ENCODE measurements at places on chromosomes 5 and 9.

DNA sequence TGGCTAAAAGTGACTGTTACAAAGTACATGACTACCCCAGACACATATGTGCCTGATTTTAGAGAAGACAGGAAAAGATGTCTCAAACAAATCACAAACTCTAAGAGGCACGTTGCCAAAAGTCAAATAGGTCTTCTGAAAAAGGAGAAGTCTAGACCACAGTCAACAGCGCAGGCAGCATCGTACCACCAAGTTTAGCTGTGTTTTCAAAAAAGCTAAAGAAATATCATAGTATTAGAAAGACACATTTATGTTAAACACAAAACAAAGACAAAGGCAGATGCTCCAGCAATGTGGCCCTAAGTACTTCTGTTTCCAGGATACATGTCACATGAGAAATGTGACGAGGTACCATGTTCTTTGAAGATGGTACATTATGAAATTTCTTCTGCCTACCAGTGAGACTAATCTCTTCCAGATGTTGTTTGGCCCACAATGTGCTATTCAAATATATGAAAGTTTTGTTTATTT is 43.5 kb downstream of the LPAR1 start:
- peak; percentile 87 for DNase-seq

- DNase-seq: peak; percentile 96
Observed at GRCh38 chr5:21680196-21680595, 1172.9 kb downstream of the CDH12 start.

DNA sequence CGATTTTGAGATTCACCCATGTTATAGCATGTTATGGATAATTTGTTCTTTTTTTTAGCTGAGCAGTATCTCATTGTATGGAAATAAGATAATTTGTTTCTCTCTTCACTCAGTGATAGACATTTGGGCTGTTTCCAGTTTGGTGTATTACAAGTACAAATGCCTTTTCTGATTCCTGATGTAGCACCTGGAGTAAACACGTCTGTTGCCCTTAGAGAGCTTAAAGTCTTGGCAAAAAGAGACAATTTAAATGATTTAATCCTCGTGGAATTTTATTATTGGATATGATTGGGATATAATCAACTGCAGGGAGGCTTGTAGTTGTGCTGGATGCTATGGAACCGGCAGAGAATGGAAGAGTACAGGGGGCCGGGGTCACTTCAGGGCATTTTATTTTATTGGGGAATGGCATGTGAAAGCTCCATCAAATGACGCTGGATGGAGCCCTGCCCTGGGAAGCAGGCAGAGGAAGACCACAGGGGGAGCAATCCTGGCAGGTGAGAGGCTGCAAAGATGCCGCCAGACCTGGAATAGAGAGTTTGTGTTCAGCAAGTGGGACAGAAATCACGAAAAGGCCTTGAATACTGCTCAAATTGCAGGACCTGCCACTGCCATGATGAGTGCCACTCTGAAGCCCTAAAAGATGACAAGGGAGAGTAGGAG is 31.0 kb upstream of the TGFBI start:
- no peak for DNase-seq

DNA sequence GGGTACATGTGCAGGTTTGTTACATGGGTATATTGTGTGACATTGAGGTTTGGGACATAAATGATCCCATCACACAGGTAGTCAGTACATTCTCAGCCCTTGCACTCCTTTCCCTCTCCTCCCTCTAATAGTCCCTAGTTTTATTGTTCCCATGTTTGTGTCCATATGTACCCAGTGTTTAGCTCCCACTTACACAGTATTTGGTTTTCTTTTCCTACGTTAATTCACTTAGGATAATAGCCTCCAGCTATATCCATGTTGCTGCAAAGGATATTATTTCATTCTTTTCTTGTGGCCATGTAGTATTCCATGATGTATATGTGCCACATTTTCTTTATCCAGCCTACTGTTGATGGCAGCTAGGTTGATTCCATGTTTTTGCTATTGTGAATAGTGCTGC is 27.4 kb downstream of the CNOT6 start:
- DNase-seq: no peak

DNA sequence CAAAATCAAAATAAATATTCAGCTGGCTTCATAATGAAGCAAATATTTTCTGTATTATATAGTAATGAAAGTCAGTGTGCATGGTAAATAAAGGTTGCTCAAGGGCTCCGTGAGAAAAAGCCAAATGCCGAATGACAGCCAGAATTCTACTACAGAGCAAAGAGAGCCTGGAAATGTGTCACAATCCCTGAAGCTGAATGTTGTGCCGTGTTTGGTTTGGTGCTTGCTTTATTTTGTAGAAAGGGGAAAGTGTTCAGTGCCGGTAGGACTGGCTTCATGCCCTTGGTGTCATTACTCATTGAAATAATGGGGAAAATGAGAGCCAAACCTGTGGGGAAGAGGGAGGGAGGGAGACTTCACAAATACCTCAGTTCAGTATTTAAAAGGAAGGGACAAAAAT is 26.8 kb upstream of the ADAMTSL1 start:
- peak; percentile 53 for DNase-seq

DNA sequence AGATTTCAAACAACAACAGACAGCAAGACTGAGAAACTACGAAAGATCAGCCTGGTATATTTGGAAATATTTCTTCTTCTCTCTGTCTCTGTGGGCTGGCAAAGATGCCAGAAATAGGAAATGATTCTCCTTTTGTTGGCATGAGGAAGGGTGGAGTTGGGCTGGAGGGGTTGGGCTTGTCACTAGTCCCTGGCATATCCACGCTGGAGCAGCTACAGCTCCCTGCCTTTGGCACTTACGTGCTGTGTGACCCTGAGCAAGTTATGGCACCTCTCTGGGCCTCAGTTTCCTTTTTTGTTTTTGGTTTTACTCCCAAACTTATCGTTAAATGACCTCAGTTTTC is 354 bp upstream of the KCNMB1 start:
- no peak for DNase-seq

DNA sequence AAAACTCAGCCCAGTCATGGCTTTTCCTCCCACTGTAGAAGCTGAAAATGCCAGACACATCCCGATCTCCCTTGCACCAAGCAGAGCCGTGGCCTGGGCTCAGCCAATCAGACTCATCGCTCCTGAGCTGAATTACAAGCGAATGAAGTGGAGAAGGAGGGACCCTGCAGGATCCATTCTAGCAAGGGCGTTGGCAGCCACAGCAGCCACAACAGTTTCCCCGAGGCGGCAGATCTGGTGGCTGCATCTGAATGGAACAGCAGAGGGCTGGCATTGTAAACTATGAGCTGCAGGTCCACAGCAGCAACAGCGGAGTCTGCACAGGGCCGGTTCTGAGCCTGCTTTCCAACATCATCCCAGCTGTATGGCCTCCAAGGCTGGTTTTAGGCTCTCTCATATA is 23.8 kb downstream of the ALG2 start:
- DNase-seq: no peak

GRCh38 chr9:124652615-124653393 is 118.3 kb downstream of the NR6A1 start:
- DNase-seq: peak; percentile 94

GRCh38 chr9:26813247-26813646 is 79.4 kb downstream of the CAAP1 start:
- no peak for DNase-seq

DNA sequence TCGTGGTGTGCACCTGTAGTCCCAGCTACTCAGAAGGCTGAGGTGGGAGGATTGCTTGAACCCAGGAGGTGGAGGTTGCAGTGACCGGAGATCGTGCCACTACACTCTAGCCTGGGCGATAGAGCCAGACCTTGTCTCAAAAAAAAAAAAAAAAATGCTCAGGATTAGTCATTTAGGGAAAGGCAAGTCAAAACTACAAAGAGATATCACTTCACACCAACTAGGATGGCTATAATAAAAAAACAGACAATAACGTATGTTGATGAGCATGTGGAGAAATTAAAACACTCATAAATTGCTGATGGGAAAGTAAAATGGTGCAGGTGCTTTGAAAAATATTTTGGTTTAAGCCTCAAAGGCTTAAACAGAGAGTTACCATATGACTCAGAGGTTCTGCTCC is 6.3 kb upstream of the ANKRD34B start:
- no peak for DNase-seq

- peak; percentile 85 for DNase-seq
Observed at GRCh38 chr5:111135946-111136345, 43.8 kb downstream of the WDR36 start.

DNA sequence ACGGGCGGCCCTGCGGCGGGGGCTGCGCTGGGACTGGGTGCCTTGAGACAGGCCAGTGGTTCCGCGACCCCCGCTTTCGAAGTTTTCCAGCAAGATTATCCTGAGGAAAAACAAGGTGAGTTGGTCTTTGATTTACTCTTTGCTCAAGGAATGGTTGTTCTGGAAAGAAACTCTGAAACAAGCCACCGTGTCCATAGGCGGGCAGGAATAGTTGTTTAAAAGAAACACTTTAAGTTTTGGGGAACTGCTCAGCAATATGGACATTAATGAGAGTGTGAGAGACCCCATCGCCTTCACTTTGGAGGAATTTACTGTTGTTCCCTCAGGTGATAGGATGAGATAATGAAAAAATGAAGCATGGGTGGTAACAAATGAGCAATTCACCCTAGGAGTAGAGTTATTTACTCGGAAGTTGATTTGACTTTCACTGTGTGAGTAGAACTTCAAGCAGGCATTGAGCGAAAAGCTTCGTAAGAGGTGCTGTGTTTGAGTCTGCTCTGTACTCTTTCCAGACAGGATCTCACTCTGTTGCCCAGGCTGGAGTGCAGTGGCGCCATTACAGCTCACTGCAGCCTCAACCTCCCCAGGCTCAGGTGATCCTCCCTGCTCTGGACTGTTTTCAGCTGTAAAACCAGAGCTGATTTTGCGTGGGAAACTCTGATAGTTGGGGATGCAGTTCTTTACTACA is 1.1 kb downstream of the DMRTA1 start:
- DNase-seq: no peak

- peak; percentile 94 for DNase-seq
Observed at GRCh38 chr9:129483415-129484351, 137.2 kb downstream of the C9orf50 start.

- no peak for DNase-seq
Observed at GRCh38 chr5:115453391-115454095, 91.0 kb downstream of the FEM1C start.

GRCh38 chr5:76674330-76675066 is 41.4 kb upstream of the F2R start:
- no peak for DNase-seq

DNA sequence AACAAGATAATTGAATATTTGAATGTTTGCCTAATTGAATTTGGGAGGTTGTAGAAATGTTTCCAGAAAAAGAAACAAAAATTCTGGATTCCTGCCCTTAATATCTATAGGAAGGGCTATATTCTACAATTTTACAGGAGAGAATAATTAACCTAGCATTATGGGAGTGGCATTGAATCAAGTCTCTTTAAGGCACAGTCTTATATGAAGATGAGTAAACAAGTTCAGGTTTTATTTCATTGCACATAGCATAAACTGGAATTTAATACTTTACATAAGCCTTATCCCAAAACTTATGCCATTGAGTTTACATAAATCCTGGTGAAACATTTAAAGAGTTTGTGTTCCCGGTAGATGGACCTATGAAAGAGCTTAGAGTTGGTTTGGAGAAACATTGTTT is 138.1 kb upstream of the ADAMTSL1 start:
- no peak for DNase-seq

- DNase-seq: no peak
Observed at GRCh38 chr5:138805096-138805495, 51.9 kb downstream of the CTNNA1 start.

DNA sequence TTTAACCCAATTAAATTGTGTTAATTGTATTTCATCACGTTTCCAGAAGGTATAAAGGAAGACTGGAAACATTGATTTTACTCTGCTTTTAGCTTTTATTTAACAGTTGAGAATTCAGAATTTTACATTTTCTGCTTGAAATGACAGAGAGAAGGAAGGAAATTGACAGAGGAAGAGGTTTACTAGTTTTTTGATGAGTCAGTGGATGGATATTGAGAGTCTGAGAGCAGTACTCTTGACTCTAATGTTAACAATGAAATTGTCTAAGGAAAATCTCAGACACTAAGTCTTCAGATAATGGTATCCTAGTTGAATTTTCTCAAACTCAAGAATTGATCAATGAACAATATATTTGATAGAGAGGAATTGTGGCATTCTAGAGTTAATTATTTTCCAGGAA is 60.6 kb downstream of the IPO11 start:
- DNase-seq: peak; percentile 21

- DNase-seq: no peak
Observed at GRCh38 chr9:92669527-92669889, 423 bp downstream of the IPPK start.

DNA sequence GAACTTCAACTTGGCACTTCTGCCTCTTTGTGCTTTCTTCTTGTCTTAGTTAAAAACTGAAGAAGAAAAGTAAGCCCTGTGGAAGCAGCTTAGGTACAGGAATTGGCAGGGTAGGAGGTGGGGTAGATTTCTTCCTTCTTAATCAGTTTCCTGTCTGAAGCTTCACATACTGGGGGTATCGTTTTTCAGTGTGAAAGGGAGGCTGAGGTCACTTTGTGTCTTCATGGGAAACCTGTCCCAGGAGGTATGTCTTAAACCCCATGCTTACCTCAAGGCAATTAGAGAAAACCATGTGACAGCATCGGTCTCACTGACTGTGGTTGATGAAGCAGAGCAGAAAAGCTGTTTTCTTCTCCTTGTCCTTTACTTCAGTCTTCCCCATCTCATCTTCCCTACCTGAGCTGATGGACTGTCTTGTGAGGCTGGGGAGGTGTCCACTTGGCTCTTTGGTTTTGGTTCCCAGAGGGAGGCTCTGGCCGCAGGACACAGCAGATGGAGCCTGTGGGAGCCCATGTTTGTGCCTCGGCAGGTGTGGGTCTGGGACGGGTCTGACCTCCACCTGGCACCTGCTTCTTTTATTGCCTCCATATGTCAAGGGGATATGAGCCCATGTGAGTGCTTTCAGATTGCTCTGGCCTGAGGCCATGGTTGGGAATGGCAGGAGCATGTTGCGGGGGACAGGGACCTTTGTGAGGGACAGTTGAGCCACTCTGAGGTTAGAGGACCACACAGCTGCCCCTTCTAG is 47.0 kb downstream of the SH3GL2 start:
- no peak for DNase-seq

DNA sequence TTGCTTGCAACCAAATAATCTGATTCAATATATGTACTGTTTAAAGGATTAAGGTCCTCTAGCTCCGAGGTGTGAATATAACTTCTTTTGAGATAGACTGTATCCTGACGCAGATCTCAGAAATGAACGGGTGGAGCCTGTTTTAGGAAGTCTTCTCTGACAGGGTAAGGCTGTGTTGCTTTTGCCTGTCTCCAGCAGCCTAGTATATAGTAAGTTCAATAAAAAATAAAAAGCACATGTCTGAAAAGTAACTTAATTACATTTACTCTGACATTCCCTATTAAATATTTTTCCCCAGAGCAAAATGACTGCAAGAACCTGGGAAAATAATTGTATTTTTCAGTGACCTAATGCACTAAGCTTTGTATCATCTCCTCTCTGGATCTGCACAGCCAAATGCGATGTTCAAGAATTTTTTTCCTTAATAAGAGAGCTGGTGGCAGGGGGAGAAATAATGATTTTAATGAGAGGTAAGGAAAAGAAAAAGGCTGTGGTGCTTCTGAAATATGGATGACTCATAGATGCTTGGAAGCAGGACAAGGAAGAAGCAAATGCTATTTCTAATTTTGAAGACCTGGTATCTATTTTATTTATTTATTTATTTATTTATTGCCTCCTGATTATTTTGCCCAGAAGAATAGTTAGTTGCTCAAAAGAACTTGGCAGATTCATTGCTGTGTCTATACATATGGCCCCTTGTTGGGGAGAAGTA is 7.3 kb downstream of the PPP3R2 start:
- DNase-seq: peak; percentile 25
